ENCODE measurements at places on chromosomes 12 and 14. TPM values are rescaled to one million over a fixed set of nuclear protein-coding genes. Genes with fewer than 3 reads are reported as not detected.

The ZCCHC8 gene
- polyA plus RNA-seq, result 12.7 TPM

The EIF5 gene
- polyA plus RNA-seq, result 282 TPM

The TSHR gene
- polyA plus RNA-seq, result not detected

- DNase-seq, result no peak
Measured at GRCh38 chr14:55814064-55814463, 234.1 kb downstream of the KTN1 start.
